ENCODE measurements at places on chromosomes 6 and 20.
A peak's percentile ranks its signal among the peaks of the same experiment; 100 is the strongest.

GRCh38 chr6:135461208-135461607, 36.3 kb downstream of the AHI1 start:
- no peak for DNase-seq

GRCh38 chr6:3439961-3440360, 16.9 kb downstream of the SLC22A23 start:
- DNase-seq = no peak

DNA sequence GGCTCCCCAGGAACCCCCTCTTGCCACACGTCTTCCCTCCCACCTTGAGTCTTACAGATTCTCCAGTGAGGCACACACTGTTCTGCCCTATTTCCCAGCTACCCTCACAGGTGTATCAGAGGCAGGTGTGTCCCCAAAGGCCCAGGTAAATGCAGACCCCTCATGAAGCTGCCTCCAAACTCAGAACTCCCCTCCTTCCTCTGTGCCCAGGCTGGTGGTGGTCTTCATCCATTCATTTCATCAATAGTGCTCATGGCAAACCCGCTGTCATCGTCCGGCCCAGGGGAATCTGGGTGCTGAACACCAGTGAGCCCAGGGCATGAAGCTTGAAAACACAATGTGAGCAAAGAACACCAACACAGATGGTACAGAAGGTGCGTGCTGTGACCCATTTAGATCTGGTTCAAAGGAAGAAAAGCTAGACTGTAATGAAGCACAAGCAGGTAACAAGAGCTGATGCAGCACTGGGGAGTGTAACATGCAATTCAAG, 213.1 kb downstream of the SYNDIG1 start:
- DNase-seq = no peak

GRCh38 chr6:160034036-160034930, 65.4 kb downstream of the IGF2R start:
- no peak for DNase-seq

DNA sequence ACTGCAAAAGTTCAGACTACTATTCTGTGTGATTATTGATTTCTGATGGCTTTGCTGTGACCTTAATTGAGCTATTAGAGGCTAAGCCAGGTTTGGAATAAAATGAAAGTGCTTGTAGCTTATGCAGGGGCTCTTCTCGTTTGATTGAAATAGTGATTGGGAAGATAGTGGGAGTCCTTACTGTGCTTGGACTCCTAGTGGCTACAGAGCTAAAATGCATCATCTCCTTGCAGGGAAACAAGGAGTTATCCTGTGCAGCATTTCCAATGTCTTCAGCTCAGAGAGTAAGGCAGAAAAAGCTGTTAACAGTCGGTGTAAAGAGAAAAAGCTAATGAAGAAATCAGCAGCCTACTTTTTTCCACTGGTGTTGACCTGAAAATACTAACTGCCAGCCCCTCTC, 173.5 kb downstream of the SLC35F1 start:
- DNase-seq = no peak

DNA sequence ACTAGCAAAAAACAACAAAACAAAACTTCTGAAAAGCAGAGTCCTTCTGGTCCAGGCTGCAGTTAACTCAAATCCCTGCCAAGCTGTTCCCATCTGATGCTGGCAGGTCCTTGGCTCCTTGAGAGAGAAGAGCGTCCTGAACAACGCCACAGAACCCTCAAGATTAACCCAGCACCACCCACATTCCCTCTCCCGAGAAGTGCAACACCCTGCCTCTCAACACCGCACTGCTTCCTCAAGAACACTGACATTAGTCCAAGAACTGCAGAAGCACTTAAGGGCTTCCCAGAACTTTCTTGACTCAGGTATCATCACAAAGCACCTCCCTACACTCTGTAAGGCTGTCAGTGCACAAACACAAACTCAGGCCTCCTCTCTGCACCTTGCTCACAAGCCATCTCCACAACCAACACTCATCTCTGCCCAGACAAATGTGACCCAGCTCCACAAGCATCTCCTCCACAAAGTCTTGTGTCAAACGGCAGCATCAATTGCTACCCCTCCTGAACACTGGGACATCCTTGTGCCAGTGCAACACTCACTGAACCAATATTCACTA, 7.5 kb downstream of the MRPL14 start:
- no peak for DNase-seq

GRCh38 chr20:59817846-59818615, 115.4 kb downstream of the SYCP2 start:
- DNase-seq = no peak

DNA sequence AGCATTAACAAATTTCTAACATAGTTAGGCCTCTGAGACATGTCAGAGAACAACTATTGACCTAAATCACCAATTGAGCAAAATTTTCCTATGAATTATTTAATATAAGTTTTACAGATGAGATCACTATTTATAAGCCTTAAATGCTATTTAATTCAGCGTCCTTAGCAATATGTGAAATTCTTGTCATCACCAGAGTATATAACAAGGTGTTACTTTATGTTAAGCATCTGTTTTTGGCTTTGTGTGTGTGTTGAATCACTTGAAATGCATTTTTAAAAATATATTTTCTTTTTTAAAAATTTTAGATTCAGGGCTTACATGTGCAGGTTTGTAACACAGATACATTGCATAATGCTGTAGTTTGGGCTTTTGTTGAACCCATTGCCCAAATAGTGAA, 794.1 kb downstream of the EYS start:
- no peak for DNase-seq

GRCh38 chr20:37914672-37915433, 11.9 kb downstream of the VSTM2L start:
- peak; percentile 14 for DNase-seq

DNA sequence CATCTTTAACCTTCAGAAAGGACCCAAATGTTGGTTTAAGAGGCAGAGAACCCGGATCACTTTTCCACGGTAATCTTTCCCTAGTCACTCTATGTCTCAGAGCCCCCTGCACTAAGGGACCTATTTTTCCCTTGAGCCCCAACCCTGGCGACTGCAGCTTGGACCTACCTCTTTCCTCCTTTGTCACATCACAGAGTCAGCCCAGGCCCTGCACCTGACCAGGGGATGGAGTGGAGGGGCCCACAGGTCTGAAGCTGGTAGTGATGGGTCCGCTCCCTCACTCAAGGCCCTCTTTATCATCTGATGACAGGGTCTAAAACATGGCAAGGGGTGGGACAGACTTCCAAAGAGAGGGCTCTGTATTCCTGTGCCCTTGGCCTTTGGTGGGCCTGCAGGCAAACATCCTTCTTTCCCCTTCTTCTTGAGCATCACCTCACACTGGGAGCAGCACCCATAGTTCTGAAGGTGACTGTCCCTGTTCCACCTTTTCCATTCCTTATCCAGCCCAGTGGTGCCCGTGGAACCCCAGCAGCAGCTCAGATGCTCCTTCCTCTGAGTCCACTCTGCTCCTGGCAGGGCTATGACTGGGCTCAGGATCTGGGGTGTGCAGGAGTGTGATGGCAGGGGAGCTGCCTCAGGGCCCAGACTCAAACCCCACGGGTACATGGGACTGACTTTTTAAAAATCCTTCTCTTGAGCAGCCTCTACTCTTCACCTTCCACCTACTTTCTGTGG, 6.3 kb downstream of the RAET1L start:
- DNase-seq = no peak
